OCI-LY7 (cell line): ENCODE measurements at places on chromosomes 6 and 20. TPM values are rescaled to one million over a fixed set of nuclear protein-coding genes. Genes with fewer than 3 reads are reported as not detected.

GHRH gene
- not detected in 2 replicates for total RNA-seq

C20orf144 gene
- 0.31 and 0.42 TPM in 2 replicates for total RNA-seq

CGA gene
- total RNA-seq, result not detected in 2 replicates

- no peak for DNase-seq
Observed at GRCh38 chr20:63612276-63612931, 14.5 kb downstream of the GMEB2 start.

DNA sequence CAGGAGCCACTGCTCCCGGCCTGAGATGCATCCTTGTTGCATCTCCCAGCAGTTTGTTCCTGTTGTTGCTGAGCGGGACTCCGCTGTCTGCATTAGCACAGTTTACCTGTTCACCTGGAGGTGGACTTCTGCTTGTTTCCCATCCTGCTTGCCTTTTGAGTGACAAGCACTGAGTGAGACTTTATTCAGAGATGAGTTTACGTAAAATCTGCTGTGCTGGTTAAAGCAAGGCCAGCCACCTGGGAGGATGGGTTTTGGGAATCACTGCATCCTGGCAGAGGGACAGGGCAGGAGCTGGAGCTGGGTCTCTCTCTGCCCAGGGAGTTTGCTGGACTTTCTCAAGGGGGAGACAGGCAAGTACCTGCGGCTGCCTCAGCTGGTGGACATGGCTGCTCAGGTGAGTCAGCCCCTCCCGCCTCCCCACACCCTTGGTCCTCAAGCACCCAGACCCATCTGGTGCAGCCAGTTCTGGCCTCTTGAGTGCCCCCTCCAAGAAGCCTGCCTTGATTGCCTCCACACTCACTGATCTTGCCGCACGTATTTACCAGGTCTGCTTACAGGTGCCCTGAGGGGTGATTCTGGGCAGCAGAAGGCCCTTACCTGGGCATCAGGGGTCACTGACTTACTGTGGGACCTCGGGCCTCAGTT lies 55.5 kb downstream of the SRC start:
- DNase-seq, result no peak

GRCh38 chr6:42021847-42022754 lies 28.2 kb upstream of the TAF8 start:
- DNase-seq, result peak; percentile 98

- no peak for DNase-seq
Observed at GRCh38 chr6:33177552-33178446, 14.5 kb downstream of the COL11A2 start.

DNA sequence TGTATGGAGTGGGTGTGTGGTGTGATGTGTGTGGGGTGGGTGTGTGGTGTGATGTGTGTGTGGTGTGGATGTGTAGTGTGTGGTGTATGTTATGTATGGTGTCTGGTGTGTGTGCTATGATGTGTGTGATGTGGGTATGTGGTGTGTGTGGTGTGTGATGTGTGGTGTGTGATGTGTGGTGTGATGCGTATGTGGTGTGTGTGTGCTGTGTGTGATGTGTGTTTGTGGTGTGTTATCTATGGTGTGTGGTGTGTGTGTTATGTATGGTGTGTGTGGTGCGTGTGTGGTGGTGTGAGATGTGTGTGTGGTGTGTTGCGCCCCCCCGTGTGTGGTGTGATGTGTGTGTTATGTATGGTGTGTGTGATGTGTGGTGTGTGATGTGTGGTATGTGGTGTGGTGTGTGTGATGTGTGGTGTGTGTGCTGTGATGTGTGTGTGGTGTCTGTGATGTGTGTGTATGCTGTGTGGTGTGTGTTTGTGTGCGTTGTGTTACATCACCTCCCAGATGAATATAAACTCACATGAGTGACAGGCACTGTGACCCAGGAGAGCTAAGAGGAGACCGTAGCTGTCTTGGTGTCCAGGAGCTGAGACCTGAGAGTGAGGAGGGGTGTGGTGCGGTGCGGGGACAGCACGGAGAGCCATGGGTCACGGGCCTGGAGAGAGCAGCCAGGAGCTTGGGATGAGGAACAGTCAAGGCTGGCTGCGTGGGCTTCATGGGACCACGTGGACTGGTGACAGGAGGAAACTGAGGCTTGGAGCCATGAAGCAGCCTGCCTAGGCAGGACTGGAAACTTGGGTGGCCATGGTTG lies 8.8 kb downstream of the DLGAP4 start:
- DNase-seq, result no peak

DNA sequence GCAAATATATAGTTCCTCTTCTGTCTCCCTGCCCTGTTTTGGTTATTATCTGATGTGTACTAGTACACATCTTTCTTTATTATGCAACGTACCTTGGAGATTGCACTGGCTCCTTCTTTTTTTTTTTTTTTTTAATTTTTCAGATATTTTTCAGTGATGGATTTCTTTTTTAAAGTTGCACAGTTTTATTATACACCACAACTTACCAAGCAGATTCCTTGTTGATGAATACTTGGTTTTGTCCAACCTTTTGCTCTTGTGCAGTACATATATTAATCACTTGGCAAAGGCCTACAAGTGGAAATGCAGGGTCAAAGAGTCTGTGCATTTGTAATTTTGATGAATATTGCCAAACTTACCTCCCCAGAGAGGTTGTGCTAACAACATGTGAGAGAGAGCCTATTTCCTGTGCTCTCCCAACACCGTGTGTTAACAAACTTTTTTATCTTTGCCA lies 50.1 kb upstream of the RNF24 start:
- no peak for DNase-seq
